ENCODE measurements at places on chromosomes 16 and 17.

GRCh38 chr17:62718429-62718828, 89.7 kb downstream of the MARCHF10 start:
- peak; percentile 21 for DNase-seq

DNA sequence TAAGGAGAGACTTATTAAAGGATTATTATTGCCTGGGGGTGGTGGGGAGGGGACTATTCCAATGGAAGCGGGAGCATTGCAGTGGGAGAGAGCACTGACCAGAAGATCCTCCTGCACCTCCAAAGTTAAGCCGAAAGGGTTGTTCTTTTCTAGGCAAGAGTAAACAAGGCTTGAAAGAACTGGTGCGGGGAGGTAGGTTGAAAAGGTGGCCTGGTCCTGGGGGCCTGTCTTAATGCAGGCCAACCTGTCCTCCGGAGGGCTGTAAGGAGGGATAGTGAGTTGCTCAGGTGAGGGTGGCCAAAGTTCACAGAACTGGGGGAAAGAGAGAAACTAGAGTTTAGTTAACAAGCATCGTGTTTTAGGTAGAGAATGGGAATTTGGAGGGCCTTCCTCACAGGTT, 65.3 kb downstream of the RAB11FIP4 start:
- no peak for DNase-seq

GRCh38 chr17:81803728-81804558, at the start of gene GCGR:
Gene GCGR (plus strand): TSS chr17:81804150. CDS start chr17:81809019, 4,869 bp downstream.
- DNase-seq = no peak

DNA sequence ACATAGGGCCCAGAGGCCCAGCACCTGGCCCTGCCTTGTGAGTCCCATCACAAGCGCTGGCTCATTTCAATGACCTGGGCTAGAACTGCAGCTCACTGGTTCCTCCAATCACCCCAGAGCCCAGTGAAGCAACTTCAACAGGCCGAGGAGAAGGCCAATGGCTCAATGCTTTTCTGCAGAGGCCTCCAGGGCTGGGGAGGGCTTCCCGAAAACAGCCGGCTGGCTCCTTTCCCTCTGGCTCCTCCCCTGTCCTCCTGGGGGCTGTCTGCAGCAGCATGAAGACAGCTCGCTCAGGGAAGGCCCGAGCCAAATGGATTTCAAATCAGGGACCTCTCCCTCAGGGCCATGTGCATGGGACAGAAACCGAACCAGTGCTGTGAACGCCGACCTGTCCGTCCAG, 121.6 kb downstream of the ZNF423 start:
- no peak for DNase-seq

DNA sequence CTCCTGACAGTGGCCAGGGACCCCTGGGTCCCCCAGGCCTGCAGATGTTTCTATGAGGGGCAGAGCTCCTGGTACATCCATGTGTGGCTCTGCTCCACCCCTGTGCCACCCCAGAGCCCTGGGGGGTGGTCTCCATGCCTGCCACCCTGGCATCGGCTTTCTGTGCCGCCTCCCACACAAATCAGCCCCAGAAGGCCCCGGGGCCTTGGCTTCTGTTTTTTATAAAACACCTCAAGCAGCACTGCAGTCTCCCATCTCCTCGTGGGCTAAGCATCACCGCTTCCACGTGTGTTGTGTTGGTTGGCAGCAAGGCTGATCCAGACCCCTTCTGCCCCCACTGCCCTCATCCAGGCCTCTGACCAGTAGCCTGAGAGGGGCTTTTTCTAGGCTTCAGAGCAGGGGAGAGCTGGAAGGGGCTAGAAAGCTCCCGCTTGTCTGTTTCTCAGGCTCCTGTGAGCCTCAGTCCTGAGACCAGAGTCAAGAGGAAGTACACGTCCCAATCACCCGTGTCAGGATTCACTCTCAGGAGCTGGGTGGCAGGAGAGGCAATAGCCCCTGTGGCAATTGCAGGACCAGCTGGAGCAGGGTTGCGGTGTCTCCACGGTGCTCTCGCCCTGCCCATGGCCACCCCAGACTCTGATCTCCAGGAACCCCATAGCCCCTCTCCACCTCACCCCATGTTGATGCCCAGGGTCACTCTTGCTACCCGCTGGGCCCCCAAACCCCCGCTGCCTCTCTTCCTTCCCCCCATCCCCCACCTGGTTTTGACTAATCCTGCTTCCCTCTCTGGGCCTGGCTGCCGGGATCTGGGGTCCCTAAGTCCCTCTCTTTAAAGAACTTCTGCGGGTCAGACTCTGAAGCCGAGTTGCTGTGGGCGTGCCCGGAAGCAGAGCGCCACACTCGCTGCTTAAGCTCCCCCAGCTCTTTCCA, 25.1 kb downstream of the C1QTNF1 start:
- no peak for DNase-seq

GRCh38 chr17:77242118-77242851, 101.5 kb downstream of the SEC14L1 start:
- no peak for DNase-seq

DNA sequence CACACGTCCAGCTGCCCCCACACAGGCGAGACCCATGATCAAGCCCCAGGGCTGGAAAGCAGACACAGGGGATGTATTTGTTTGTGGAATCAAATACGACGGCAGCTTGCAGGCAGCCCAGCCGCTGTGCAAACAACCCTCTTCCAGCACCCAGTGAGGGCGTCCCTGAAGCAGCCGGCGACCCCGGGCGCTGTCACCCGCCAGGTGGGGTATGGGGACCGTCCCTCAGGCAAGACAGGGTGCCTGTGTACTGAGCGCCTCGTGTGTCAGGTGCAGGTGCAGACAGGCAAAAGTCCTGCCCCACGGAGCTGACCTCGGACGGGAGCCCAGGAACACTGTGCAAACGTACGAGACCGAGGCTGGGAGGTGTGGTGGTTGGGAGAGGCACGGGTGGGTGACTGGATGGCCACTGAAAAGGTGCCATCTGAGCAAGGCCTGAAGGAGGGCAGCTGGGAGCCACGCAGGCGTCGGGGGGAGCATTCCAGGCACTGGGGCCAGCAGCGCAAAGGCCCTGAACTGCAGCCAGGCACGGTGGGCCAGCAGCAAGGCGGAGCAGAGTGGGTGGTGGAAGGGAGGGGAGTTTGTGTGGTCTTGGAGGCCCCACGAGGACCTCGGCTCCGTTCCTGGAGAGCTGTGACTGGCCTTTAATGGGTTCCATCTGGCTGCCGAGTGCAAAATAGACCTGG, 48.5 kb downstream of the CBFA2T3 start:
- DNase-seq = no peak

DNA sequence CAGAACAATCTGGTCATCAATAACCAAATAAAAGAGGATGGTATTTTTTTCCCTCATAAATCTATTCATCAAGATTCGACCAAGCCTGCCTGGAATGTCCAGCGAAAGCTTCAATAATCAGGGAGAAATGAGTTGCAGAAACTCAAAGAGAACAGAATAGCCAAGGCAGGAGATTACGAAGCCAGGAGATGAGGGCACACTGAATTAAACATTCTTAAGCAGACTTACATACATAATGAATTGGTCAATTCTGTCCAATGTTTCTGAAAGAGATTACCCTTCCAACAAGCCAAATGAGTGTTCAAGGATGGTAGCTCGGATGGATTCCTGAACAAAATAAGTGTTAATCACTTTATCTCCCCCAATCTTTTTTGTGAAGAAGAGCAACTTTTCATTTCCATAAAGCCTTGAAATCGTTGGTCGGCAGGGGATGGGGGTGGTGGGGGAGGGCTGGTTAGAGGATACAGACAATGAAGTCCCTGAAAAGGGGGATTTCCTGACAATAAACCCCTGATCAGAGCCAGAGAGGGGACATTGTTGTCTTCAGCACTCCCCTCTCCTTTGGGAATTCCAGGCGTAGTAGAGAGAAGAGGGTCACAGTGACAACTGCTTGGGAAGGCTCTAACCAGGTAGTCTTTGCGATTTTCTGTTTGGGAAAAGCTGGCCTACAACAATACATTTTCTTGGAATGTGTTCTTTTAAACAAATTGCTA, 20.7 kb downstream of the TOX3 start:
- no peak for DNase-seq

- DNase-seq = no peak
Measured at GRCh38 chr16:3045758-3046640, at the start of gene MMP25. Gene MMP25 (plus strand): TSS chr16:3046561. CDS start chr16:3046918, 357 bp downstream.
